Heart right ventricle (tissue), 16 donors: ENCODE measurements at places on chromosomes 2 and 18. TPM values are rescaled to one million over a fixed set of nuclear protein-coding genes. Genes with fewer than 3 reads are reported as not detected.

DNA sequence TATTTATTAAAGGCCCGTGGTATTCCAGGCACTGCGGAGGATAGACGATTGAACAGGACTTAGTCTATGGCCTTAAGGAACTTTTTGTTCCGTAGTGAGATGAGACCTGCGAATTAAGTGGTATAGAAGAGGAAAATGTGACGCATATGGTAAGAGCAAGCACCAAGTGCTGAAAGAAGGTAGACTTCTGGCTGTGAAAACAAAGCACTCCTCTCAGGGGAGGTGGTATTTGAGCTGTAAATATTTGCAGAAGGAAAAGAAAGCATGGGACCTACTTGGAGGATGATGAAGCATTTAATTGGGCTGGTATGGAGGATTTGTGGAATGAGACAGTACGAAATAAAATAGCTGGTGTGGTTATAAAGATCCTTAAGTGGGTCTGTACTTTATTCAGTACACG lies 62.5 kb downstream of the GPR39 start:
- H3K4me1 ChIP-seq: no peaks in the 10 kb centered on the region
- no peak for DNase-seq
- H3K27ac ChIP-seq: no peak overlapping the region
- H3K27me3 ChIP-seq: no peaks in the 10 kb centered on the region
- no peaks in the 10 kb centered on the region for H3K36me3 ChIP-seq

OSBPL6 gene
- total RNA-seq: 7.6 TPM

GRCh38 chr2:106885971-106886915 lies at the start of gene ST6GAL2:
Gene ST6GAL2, minus strand, starts transcription at chr2:106886167. Its CDS starts 42,190 bp downstream, at chr2:106843977.
- H3K4me1 ChIP-seq: peaks cover 6% of the 10 kb centered on the region
- peak; percentile 14 for DNase-seq
- H3K36me3 ChIP-seq: no peaks in the 10 kb centered on the region
- H3K27ac ChIP-seq: peak within 1 kb of the TSS; percentile 9
- H3K4me3 ChIP-seq: peak within 1 kb of the TSS; percentile 44
- peaks cover 54% of the 10 kb centered on the region for H3K27me3 ChIP-seq

CD207 gene
- 0.44 TPM for total RNA-seq

FZD7 gene
- total RNA-seq: 51.1 TPM

DNA sequence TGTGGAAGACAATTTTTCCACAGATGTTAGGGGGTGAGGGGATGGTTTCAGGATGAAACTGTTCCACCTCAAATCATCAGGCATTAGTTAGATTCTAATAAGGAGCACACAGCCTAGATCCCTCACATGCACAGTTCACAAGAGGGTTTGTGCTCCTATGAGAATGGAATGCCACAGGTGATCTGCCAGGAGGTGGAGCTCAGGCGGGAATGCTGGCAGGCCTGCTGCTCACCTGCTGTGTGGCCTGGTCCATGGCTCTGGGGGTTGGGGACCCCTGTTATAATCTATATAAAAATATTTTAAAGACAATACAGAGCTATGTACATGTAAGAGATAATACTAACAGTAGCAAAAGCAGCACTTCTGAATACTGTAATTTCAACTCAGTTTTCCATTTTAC lies 19.2 kb downstream of the CWC22 start:
- H3K4me1 ChIP-seq: no peaks in the 10 kb centered on the region
- H3K27me3 ChIP-seq: no peaks in the 10 kb centered on the region
- no peak for DNase-seq
- H3K4me3 ChIP-seq: no peak overlapping the region
- H3K27ac ChIP-seq: no peak overlapping the region

DNA sequence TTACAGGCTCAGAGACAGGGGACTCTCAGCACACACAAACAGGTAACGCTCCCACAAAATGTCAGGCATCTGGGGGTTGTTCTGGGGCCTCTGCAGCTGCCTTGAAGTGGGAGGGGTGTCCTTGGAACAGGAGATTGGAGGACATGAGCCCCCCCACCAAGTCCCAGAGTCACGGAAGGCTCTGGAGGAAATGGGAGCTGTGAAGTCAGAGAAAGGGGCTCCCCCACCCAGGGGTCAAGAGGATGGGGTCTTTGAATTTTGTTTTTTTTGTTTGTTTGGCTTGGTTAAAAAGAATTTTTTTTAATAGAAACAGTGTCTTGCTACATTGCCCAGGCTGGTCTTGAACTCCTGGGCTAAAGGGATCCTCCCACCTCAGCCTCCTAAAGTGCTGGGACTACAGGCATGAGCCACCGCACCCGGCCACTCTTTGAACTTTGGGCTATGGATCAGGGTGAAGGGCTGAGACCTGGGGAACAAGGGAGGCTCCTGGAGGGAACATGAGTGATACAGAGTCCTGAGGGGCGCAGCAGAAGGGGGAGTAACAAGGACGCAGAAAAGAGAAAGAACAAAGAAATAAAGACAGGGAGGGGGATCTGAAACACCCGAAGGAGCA lies 46.8 kb downstream of the TNS1 start:
- no peak overlapping the region for H3K4me3 ChIP-seq
- H3K27ac ChIP-seq: peak overlapping the region; percentile 75
- H3K27me3 ChIP-seq: no peaks in the 10 kb centered on the region
- DNase-seq: no peak

CAPN14 gene
- total RNA-seq: 0.25 TPM

HAAO gene
- total RNA-seq: 2.7 TPM

- H3K27ac ChIP-seq: no peak overlapping the region
- no peak overlapping the region for H3K4me3 ChIP-seq
- no peaks in the 10 kb centered on the region for H3K36me3 ChIP-seq
- no peak for DNase-seq
- H3K4me1 ChIP-seq: no peaks in the 10 kb centered on the region
- no peaks in the 10 kb centered on the region for H3K27me3 ChIP-seq
Observed at GRCh38 chr2:172072706-172073105, 12.6 kb upstream of the DLX1 start.

DNA sequence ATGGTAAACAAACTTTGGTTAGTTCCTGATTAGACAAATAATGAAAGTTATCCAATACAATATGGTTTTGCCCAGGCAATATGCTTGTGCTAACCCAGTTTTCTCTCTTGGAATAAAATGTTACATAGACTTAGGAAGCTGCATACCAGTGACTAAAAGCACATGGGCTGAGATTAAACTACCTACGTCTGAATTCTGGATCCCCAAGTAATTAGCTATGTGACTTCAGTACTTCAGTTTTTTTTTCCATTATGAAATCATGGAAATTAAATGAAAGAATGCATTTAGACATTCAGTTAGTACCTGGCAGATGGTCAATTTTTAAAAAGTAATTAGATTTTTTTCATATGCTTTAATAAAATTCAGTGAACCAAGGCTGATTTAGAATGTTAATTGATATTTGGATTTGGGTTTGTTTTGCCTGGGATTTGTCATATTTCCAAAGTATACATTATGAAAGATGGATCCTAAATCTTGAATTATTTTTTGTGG lies 213.9 kb downstream of the PTH2R start:
- H3K36me3 ChIP-seq: no peaks in the 10 kb centered on the region
- H3K4me3 ChIP-seq: no peak overlapping the region
- no peaks in the 10 kb centered on the region for H3K27me3 ChIP-seq
- H3K4me1 ChIP-seq: no peaks in the 10 kb centered on the region

GRCh38 chr2:78127424-78127823 lies 605.2 kb upstream of the LRRTM4 start:
- H3K4me1 ChIP-seq: no peaks in the 10 kb centered on the region
- DNase-seq: no peak

DNA sequence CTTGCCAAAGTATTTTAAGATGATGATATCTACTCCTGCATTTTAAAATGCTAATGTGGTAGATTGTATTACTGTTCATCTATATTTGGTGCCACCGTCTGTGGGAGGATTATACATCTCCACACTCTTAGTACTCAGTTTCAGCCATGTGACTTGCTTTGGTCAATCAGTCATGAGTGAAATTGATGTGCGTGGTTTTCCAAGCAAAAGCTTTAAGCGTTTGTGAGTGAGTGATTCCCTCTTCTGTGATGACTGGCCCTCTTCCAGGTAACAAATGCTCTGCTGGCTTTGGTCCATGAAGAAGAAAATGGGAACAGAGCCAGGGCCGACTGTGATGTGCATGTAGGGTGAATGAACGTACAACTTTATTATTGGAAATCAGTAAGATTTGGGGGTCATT lies 330.4 kb downstream of the LPIN1 start:
- H3K27me3 ChIP-seq: no peaks in the 10 kb centered on the region
- no peak overlapping the region for H3K4me3 ChIP-seq
- H3K27ac ChIP-seq: no peak overlapping the region
- H3K36me3 ChIP-seq: no peaks in the 10 kb centered on the region

DNA sequence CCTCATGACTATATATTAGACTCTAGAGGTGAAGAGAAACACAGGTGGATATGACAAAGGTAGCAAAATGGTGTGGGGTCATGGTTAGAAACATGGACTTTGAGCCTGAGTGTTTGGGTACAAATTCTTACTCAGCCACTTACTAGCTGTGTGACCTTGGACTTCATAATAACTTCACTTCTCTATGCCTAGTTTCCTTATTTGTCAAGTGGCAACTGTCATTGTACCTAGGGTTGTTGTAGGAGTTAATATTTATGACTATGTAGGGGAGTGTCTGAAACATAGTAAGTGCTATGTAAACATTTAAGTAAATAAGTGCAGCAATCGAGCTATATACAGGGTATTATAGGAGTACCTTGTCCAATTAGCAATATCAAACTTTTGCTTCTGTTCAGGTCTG lies 49.7 kb upstream of the RAPH1 start:
- no peaks in the 10 kb centered on the region for H3K36me3 ChIP-seq
- no peak overlapping the region for H3K4me3 ChIP-seq
- no peak for DNase-seq
- H3K4me1 ChIP-seq: peaks cover 38% of the 10 kb centered on the region
- no peaks in the 10 kb centered on the region for H3K27me3 ChIP-seq

ARHGEF33 gene
- 0.54 TPM for total RNA-seq

GRCh38 chr2:220764171-220764570 lies 807.9 kb downstream of the EPHA4 start:
- no peak for DNase-seq
- H3K27ac ChIP-seq: no peak overlapping the region
- H3K4me3 ChIP-seq: no peak overlapping the region
- no peaks in the 10 kb centered on the region for H3K4me1 ChIP-seq
- no peaks in the 10 kb centered on the region for H3K27me3 ChIP-seq

MYOM1 gene
- total RNA-seq: 815 TPM

TSPYL6 gene
- 0.20 TPM for total RNA-seq

SLC35F5 gene
- total RNA-seq: 63.2 TPM

DNA sequence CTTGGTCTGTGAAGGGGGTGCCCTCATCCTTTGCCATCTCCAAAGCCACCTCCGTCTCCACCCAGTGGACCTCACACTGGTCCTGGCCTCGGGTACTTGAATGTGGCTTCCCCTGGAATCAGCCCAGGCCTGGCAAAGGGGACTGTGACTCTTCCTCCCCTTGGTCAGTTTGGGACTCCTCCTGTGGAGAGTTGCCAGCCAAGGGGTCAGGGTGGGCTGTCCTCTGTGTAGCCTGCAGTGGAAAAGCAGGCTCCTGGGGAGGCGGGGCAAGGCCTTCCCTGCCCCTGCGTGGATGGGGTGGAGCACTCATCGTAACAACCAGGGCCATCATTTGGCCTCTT lies 59.8 kb downstream of the INHBB start:
- H3K36me3 ChIP-seq: no peaks in the 10 kb centered on the region
- H3K27me3 ChIP-seq: no peaks in the 10 kb centered on the region
- no peaks in the 10 kb centered on the region for H3K4me1 ChIP-seq
- DNase-seq: no peak

TXNL1 gene
- total RNA-seq: 85.9 TPM

DNA sequence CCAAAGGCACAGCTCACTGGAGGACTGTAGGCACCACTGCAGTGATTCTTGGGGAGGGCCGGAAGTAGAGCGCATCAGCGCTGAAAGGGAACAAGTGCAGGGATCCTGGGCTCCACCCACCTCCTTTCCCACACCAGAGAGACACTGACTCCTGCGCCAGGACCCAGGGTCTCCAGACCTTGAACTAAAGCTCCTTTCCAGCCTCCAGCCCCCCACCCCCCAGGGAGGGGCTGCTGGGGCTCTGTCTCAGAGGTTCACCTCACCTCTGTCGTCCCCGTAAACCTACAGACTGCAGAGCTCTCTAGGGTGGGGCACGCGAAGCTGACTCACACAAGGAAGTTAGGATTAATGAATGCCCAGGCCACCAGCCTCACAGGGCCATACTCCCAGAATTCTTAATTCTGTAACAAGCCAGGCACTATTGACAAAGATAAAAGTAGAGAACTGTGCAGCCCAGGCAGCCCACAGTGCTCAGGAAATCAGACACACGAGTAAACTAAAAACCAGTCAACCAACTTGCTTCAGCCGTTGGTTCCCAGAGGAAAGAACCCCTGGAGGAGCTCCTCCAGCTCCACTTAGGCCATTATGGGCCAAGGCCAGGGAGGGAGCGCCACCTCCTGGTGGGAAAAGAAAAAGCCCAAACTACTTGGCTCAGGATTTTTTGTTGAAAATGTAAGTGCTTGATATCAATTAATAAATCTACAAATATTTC lies 45.1 kb upstream of the ACAA2 start:
- no peaks in the 10 kb centered on the region for H3K27me3 ChIP-seq
- DNase-seq: peak; percentile 44
- H3K27ac ChIP-seq: no peak overlapping the region
- H3K4me3 ChIP-seq: no peak overlapping the region
- no peaks in the 10 kb centered on the region for H3K36me3 ChIP-seq
